ENCODE measurements at places on chromosomes 12 and 14. TPM values are rescaled to one million over a fixed set of nuclear protein-coding genes. Genes with fewer than 3 reads are reported as not detected.

GRCh38 chr12:20211981-20212421 is 156.3 kb upstream of the PDE3A start:
- H3K27me3 ChIP-seq: no peaks in the 10 kb centered on the region
- H3K27ac ChIP-seq: no peak overlapping the region
- peak overlapping the region; percentile 54 for H3K4me3 ChIP-seq
- H3K4me1 ChIP-seq: no peaks in the 10 kb centered on the region
- H3K36me3 ChIP-seq: no peaks in the 10 kb centered on the region
- DNase-seq: no peak

GRCh38 chr12:130223767-130224244 is 61.5 kb downstream of the FZD10 start:
- H3K36me3 ChIP-seq: no peaks in the 10 kb centered on the region
- H3K4me3 ChIP-seq: no peak overlapping the region
- no peaks in the 10 kb centered on the region for H3K4me1 ChIP-seq
- H3K27ac ChIP-seq: no peak overlapping the region

- H3K4me1 ChIP-seq: no peaks in the 10 kb centered on the region
- H3K4me3 ChIP-seq: no peak overlapping the region
- no peak overlapping the region for H3K27ac ChIP-seq
- no peaks in the 10 kb centered on the region for H3K27me3 ChIP-seq
- H3K36me3 ChIP-seq: no peaks in the 10 kb centered on the region
Measured at GRCh38 chr14:60512973-60513571, 4.1 kb downstream of the SIX6 start.

- H3K4me1 ChIP-seq: no peaks in the 10 kb centered on the region
- H3K27ac ChIP-seq: no peak overlapping the region
- no peaks in the 10 kb centered on the region for H3K36me3 ChIP-seq
- DNase-seq: no peak
- H3K4me3 ChIP-seq: no peak overlapping the region
Measured at GRCh38 chr14:29536886-29537511, 390.6 kb downstream of the PRKD1 start.

Gene KCNH3
- 0.10 TPM for total RNA-seq

Gene BRAP
- 14.0 TPM for total RNA-seq

Gene HCAR3
- total RNA-seq: 1.2 TPM

DNA sequence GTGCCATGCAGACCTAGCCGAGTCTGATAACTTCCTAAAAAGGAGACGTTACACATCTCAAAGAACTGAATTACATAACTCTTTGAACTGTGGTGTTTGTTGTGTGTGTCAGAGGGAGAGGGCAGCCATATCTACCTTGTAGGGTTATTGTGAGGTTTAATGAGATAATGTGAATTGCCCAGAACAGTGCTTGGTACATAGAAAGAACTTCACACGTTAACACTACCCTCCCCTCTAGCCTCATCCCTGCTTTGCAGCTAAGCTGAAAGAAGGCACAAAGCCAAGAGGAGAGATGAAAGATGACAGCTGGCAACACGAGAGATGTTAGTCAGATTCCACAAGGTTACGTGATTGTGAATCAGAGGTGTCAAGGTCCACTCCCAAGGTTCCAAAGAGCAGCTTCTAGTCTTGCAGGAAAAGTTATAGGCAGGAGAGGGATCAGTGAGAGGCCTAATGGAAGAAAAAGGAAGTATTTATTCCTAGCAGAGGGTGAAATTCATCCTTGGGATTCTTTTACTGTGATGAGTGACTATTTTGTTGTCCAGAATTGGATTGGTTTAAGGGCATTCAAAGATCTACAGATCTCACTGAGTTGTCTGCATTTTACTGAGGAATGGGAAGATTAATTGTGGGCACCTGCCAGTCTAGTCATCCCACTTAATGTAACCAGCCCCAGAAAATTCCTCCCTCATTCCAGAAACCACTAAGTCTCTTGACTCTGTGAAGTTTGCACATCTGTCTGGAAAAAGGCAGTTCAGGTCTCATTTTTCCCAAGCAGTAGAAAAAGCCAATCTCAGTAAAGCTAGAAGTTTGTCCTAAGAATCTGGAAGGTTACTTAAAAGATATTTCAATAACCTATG is 25.9 kb upstream of the WNK1 start:
- H3K36me3 ChIP-seq: no peaks in the 10 kb centered on the region
- H3K27ac ChIP-seq: no peak overlapping the region
- DNase-seq: no peak
- no peak overlapping the region for H3K4me3 ChIP-seq

Gene LBHD2
- total RNA-seq: not detected

- DNase-seq: no peak
- H3K4me1 ChIP-seq: peaks cover 15% of the 10 kb centered on the region
- H3K36me3 ChIP-seq: no peaks in the 10 kb centered on the region
- H3K27me3 ChIP-seq: no peaks in the 10 kb centered on the region
Measured at GRCh38 chr12:11859705-11860425, 210.4 kb downstream of the ETV6 start.

Gene CD69
- total RNA-seq: 4.4 TPM

GRCh38 chr12:52498946-52499345 is 5.9 kb upstream of the KRT6A start:
- no peak for DNase-seq
- no peak overlapping the region for H3K4me3 ChIP-seq
- no peaks in the 10 kb centered on the region for H3K36me3 ChIP-seq
- no peaks in the 10 kb centered on the region for H3K27me3 ChIP-seq

Gene NKX2-1
- total RNA-seq: not detected

DNA sequence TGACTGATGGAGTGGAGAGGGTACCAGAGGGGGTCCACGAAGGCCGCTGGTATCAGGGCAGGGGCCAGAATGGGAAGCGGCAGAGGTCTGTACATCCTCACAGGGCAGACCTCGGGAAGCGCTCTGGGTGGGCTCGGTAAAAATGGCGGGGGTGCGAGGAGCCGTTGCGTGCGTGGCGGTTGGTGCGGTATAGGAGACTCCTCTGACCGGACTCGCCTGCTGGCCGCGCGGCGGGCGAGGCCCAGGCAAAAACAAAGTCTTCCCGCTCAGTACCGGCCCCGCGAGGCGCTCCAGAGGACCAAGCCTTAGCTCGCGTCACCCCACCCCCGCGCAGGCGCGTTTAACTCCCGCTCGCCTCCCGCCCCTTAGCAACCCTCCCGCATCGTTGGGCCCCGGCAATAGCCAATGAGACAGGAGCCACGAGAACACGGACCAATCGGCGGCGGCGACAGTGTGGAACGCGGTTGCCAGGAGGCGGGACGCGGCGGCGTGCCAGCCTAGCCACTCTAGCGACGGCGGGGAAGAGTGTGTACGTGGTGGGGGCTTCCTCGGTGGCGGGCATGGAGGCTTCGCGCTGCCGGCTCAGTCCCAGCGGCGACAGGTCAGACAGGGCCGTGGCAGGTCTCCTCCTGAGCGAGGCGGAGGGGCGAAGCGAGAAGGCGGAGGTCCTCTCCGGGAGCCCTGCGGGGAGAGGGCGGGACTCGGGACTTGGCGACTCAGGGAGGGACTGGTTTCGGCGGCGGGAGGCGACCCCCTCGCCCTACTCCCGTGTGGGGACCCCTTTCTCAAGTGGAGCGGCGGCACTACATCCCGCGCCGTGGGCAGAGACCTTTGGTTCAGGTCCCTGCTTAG is at the start of gene TULP3:
TULP3 (plus strand) TSS at position 504 of the 852 bp plus-strand sequence; CDS start at position 561, 57 bp downstream.
- H3K27me3 ChIP-seq: no peaks in the 10 kb centered on the region
- no peaks in the 10 kb centered on the region for H3K4me1 ChIP-seq
- DNase-seq: peak; percentile 99
- H3K4me3 ChIP-seq: peak within 1 kb of the TSS; percentile 65
- no peaks in the 10 kb centered on the region for H3K36me3 ChIP-seq
- H3K27ac ChIP-seq: peak within 1 kb of the TSS; percentile 87

GRCh38 chr12:121964813-121965643 is 46.6 kb downstream of the CFAP251 start:
- no peak overlapping the region for H3K27ac ChIP-seq
- no peaks in the 10 kb centered on the region for H3K27me3 ChIP-seq
- H3K36me3 ChIP-seq: no peaks in the 10 kb centered on the region
- H3K4me3 ChIP-seq: no peak overlapping the region

- H3K4me3 ChIP-seq: no peak overlapping the region
- no peak for DNase-seq
- H3K36me3 ChIP-seq: no peaks in the 10 kb centered on the region
- no peaks in the 10 kb centered on the region for H3K27me3 ChIP-seq
Measured at GRCh38 chr12:69042970-69043369, 110.0 kb upstream of the CPM start.

Gene E2F7
- total RNA-seq: 0.36 TPM

DNA sequence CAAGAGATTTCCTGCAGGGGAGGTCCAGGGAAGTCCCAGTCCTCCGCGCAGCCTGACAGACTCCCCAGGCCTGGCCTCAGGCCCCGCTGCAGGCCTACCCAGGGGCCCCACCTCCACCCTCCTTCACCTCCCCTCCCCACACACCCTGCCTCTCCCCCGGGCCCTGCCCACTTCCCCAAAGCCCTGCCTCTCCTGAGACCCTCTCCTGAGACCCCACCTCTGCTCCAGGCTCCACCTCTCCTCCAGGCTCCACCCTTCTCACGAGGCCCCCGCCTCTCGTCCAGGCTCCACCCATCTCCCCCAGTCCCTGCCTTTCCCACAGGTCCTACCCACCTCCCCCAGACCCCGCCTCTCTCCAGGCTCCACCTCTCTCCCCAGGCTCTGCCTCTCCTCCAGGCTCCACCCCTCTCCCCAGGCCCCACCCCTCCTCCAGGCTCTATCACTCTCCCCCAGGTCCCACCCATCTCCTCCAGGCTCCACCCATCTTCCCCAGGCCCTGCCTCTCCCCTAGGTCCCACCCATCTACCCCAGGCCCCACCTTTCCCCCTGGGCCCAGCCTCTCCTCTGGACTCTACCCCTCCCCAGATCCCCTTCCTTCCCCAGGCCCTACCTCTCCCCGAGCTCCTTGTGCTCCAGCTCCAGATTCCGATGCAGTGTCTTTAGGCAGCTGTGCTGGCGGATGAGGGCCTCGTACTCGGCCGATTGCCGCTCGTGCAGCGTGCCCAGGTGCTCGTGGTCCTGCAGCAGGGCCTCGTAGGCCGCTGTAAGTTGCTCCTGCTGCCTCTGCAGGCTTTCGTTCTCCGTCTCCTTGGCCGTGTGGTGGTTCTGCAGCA is 58.8 kb upstream of the GPR68 start:
- H3K27ac ChIP-seq: no peak overlapping the region
- H3K27me3 ChIP-seq: no peaks in the 10 kb centered on the region
- DNase-seq: peak; percentile 78

DNA sequence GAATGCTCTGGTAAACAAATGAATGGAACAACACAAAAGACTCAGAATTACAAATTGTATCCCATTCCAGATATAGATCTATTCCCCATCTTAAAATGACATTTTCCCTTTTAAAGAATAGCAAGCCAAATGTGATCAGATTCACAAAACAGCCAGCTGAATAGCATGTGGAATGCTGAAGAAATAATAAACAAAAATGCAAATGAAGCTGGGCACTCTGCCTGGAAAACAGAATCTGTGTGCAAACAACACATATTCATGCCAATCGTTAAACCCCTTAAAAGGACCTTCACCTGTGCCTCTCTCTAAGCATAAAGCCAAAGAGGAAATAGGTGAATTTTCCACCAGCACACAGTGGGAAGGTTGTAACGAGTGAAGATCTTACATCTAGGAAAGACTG is 67.9 kb upstream of the PDZRN4 start:
- H3K27me3 ChIP-seq: no peaks in the 10 kb centered on the region
- no peaks in the 10 kb centered on the region for H3K36me3 ChIP-seq
- H3K4me1 ChIP-seq: no peaks in the 10 kb centered on the region
- no peak overlapping the region for H3K27ac ChIP-seq
- DNase-seq: no peak

Gene B3GNT4
- not detected for total RNA-seq

Gene ACVRL1
- total RNA-seq: 96.9 TPM

- DNase-seq: no peak
- H3K4me1 ChIP-seq: no peaks in the 10 kb centered on the region
- H3K27ac ChIP-seq: no peak overlapping the region
- H3K27me3 ChIP-seq: no peaks in the 10 kb centered on the region
Measured at GRCh38 chr14:92577321-92577742, 63.8 kb downstream of the RIN3 start.

All from aorta (tissue), 5 donors.